ENCODE measurements at places on chromosomes 1 and 21. TPM values are rescaled to one million over a fixed set of nuclear protein-coding genes. Genes with fewer than 3 reads are reported as not detected.

The INAVA gene
- total RNA-seq: 0.44 TPM

The PLA2G2C gene
- total RNA-seq: not detected

The DDX20 gene
- total RNA-seq: 3.9 TPM

The OR2M3 gene
- not detected for total RNA-seq

GRCh38 chr1:228554107-228554506, 66.9 kb downstream of the RNF187 start:
- H3K27ac ChIP-seq: no peak overlapping the region
- no peak overlapping the region for H3K4me3 ChIP-seq
- H3K27me3 ChIP-seq: no peaks in the 10 kb centered on the region
- no peak for DNase-seq
- no peaks in the 10 kb centered on the region for H3K36me3 ChIP-seq
- H3K4me1 ChIP-seq: no peaks in the 10 kb centered on the region

DNA sequence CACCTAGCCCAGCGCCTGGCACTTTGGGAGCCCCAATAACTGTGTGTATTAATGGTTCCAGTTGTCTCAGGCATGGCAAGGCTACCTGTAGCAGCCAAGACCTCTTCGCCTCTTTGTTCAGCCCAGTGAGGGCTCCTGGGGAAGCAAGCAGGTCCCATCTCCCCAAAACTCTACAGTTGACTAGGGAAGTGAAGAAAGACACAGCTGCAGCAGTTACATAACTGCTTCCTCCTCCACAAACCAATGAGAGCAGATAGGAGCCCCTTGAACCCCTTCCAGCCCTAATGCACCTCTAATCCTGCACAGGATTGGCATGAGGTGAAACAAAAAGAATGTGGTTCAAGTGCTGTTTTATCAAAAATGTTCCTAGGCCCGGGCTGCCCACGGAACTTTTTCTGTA, 100.5 kb downstream of the SYF2 start:
- H3K4me3 ChIP-seq: no peak overlapping the region
- H3K27me3 ChIP-seq: no peaks in the 10 kb centered on the region
- no peak overlapping the region for H3K27ac ChIP-seq

- no peak for DNase-seq
- H3K27ac ChIP-seq: no peak overlapping the region
- no peaks in the 10 kb centered on the region for H3K36me3 ChIP-seq
- H3K4me1 ChIP-seq: no peaks in the 10 kb centered on the region
These were observed 244.5 kb downstream of the NEGR1 start for GRCh38 chr1:72037745-72038343.

- H3K27me3 ChIP-seq: no peaks in the 10 kb centered on the region
- H3K4me1 ChIP-seq: no peaks in the 10 kb centered on the region
- no peaks in the 10 kb centered on the region for H3K36me3 ChIP-seq
- DNase-seq: no peak
- no peak overlapping the region for H3K4me3 ChIP-seq
These were observed 81.2 kb downstream of the PHTF1 start for GRCh38 chr1:113678159-113678469.

- no peaks in the 10 kb centered on the region for H3K4me1 ChIP-seq
- DNase-seq: no peak
- H3K36me3 ChIP-seq: no peaks in the 10 kb centered on the region
- no peak overlapping the region for H3K4me3 ChIP-seq
These were observed 98.2 kb upstream of the ERG start for GRCh38 chr21:38596264-38597042.

Data from right lobe of liver (tissue), 6 donors.